ENCODE measurements at places on chromosomes 1 and 21. TPM values are rescaled to one million over a fixed set of nuclear protein-coding genes. Genes with fewer than 3 reads are reported as not detected.

Gene HPDL
- total RNA-seq = 5.2 TPM

Gene OR2AK2
- not detected for total RNA-seq

Gene CA14
- not detected for total RNA-seq

Gene PRSS38
- not detected for total RNA-seq

Gene ERVH48-1
- total RNA-seq = not detected

Gene RGS7
- not detected for total RNA-seq

Gene AUNIP
- total RNA-seq = 5.5 TPM

Gene KRTAP13-2
- not detected for total RNA-seq

Gene LRRC39
- total RNA-seq = 0.30 TPM

Gene COX20
- total RNA-seq = 13.8 TPM

Gene IFFO2
- total RNA-seq = 17.3 TPM

Gene KCNQ4
- under 0.01 TPM for total RNA-seq

Gene PRR9
- not detected for total RNA-seq

Gene AADACL3
- not detected for total RNA-seq

Gene RPE65
- total RNA-seq = not detected
